ENCODE measurements at places on chromosomes 12 and 14. TPM values are rescaled to one million over a fixed set of nuclear protein-coding genes. Genes with fewer than 3 reads are reported as not detected.

The CCDC197 gene
- total RNA-seq, result not detected

The TMEM30B gene
- 50.1 TPM for total RNA-seq

The NEUROD4 gene
- total RNA-seq, result not detected

The GALNT8 gene
- total RNA-seq, result 3.7 TPM

The CD27 gene
- total RNA-seq, result 0.58 TPM

Data from sciatic nerve (tissue), 2 donors.